ENCODE measurements at places on chromosomes 2 and 18.
A peak's percentile ranks its signal among the peaks of the same experiment; 100 is the strongest.

DNA sequence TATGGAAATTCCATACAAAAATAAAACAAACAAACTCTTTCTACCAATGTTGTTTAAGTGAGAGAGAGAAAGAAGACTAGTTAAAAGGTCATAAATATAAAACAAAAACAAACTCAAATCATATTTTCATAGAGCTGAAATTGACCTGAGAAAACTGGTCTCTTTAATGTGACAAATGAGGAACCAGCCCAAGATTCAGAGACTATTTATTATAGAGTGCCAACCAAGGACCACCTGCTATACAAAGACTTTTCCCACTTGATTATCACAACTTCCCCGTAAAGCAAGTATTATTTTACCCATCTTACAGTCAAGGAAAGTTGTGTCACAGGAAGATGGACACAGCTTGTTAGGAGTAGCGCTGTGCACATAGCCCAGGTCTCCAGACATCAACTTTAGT lies 13.3 kb downstream of the ANKRD44 start:
- DNase-seq: no peak

- DNase-seq: no peak
Measured at GRCh38 chr2:105771836-105772235, 27.1 kb downstream of the NCK2 start.

DNA sequence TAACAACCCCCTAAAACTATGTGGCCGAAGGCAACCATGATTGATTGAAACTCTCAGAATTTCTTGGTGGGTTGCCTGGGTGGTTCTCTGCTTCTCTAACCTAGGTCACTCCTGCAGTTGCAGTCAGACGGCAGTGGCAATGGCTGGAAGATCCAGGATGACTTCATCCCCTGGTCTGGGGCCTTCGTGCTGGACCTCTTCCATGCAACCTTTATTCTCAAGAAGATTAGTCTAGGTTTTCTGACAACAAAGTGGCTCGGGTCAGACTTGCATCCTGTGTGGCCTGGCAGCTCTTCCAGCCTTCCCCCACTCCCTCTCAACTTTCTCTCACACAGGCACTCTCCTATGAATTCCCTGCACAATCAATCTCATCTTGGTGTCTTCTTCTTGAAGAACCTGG lies 76.4 kb downstream of the METTL4 start:
- DNase-seq: no peak

- no peak for DNase-seq
Measured at GRCh38 chr2:9390991-9391390, 32.3 kb downstream of the ITGB1BP1 start.

GRCh38 chr2:16709769-16710168 lies 44.1 kb upstream of the CYRIA start:
- DNase-seq: no peak

DNA sequence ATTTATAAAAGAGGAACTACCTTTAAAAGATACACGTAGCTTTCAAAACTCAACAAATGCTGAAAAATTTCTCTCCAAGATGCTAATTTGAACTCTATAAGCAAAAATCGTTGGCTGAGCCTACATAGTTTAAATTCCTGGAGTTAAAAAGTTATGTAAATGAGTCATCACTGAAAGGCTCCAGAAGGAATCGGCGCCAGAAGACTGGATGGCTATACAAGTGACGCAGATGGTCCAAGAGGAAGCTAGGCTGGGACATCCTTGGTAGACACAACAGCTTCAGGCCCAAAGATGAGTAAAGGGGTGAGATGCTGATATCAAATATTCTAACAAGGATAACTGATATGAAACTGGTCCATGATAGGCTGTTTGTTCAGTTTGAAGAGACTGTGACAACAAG lies 22.8 kb upstream of the DNAH6 start:
- DNase-seq: no peak

DNA sequence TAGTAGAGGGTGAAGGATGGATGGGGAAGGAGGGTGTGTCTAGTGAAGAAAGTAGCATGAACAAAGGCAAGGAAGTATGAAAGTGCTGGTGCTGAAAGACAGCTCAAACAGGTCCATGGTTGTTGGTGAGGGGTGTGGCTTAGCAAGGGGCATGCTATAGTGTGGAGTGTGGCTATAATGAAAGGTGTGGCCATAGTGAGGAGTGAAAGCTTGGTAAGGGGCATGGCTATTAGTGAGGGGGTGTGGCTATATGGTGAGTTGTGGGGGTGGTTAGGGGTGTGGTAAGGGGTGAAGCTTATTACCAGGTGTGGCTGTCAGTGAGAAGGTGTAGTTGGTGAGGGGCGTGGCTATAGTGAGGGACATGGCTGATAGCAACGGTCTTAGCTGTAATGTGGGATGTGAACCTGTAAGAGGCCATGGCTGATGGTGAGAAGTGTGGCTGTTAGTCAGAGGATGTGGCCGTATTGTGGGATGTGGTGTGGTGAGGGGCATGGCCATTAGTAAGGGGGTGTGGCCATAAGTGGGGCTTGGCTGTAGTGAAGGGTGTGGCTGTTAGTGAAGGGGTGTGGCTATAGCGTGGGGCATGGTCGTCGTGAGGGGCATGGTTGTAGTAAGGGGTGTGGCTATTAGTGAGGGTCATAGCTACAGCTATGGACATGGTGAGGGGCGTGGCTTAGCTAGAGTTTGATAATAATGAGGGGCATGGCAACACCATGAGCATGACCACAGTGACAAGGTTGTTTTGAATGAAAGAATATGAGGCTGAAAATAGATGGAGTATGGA lies 549.6 kb downstream of the FBXO15 start:
- DNase-seq: no peak

DNA sequence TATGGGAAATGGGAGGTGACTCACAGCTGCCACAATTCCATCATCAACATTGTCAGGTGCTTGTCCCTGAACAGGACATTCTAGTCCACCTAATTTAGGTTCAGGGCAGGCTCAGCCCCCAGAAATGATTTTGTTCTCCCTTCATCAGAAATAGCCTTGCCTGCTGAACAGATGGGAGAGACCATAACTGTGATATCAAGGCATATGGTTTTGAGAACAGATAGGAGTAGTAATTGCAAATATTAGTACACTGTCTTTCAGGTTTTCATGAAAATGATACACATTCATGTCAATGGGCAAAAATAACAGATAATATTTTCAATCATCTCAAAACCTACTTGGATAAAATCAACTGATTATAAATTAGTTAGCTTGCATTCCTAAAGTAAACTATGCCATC lies 316.5 kb downstream of the MBD2 start:
- no peak for DNase-seq

GRCh38 chr2:70501215-70501614 lies 52.4 kb downstream of the TGFA start:
- no peak for DNase-seq

DNA sequence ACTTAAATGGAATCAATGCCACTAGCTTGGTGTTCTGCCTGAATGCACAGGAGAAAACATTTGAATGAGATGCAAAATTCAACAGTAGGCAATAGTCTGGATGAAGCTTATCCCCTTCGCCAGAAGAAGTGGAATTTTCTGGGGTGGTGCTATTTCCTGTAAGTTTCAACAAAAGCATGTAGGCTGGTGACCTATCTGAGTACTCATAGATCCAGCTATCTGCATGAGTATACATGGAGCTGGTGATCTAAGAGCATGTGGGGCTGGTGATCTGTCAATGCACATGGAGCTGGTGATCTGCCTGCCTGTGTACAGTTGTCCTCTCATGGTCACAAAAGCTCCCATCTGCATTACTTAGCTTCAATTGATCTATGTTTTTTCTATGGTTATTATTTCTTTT lies 71.2 kb downstream of the SLC9A4 start:
- peak; percentile 76 for DNase-seq

GRCh38 chr2:216590780-216591179 lies 42.4 kb upstream of the IGFBP2 start:
- DNase-seq: no peak

DNA sequence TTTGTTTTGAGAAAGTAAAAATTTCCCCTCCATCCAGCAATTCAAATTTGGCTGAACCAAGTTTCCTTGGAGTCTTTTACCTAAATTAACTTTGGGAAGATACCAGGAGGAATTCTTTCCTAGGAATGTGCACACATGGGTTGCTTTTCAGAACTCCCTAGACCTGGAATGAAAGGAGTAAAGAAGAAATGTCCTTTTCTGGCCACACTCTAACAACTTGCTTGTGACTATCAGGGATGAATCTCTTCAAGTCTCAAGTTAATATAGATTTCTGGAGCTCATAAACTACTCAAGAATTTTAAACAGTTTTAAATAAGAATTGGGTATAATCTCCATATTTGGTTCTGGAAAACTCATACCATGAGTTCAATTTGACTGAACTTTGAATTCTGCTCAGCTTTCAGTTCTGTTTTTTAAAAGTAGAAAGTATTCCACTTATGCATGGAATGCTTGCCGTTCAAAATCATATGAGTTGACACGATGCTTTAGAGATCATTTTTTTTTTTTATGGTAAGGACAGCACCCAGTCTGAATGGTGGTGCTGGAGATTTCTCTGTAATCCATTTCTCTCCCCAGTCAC lies 7.7 kb downstream of the RASGRP3 start:
- DNase-seq: no peak

DNA sequence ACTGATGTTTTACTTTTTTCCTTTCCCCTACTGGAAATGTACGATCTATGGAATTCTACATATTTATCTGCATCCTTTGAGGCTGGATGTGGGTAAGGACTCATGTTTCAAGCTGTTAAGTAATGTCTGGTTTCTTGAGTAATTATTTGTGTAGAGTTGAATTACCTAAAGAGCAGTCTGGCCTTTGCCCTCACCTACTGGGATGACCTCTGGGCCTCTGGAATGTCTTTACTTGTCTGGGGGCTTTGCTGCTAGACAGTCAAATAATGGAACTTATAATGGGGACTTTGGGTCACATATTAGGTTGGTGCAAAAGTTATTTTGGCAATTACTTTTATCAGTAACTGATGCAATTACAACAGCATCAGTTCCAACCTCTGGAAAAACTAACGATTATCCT lies 244.7 kb downstream of the CCDC178 start:
- no peak for DNase-seq

DNA sequence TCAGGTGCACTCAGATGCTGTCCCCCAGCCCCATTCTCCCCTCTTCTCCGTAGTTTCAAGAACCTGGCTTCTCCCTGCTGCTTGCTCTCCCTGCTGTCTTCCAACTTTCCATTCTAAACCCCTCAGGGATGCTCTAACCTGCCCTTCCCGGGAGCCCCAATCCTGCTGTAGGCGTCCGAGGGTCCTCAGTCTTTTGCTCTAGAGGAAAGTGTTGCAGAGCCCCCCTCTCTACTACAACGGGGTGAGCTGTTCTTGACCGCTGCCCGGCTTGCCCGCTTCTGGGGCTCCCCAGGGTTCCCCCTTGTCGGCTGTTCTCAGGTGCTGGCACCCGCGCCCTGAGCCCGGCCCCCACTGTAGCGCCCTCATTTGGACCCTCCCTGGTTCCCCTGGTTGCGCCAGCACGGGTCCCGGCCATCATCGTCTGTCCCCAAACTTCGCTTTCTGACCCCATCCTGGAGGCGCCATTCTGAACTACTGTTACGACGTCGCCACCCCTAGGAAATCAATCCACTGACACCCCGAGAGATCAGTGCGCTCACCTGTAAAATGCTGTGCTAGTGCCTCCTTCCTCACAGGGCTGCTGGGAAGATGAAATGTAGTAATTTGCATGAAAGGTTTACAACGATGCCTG lies 31.9 kb upstream of the REG3G start:
- DNase-seq: no peak

DNA sequence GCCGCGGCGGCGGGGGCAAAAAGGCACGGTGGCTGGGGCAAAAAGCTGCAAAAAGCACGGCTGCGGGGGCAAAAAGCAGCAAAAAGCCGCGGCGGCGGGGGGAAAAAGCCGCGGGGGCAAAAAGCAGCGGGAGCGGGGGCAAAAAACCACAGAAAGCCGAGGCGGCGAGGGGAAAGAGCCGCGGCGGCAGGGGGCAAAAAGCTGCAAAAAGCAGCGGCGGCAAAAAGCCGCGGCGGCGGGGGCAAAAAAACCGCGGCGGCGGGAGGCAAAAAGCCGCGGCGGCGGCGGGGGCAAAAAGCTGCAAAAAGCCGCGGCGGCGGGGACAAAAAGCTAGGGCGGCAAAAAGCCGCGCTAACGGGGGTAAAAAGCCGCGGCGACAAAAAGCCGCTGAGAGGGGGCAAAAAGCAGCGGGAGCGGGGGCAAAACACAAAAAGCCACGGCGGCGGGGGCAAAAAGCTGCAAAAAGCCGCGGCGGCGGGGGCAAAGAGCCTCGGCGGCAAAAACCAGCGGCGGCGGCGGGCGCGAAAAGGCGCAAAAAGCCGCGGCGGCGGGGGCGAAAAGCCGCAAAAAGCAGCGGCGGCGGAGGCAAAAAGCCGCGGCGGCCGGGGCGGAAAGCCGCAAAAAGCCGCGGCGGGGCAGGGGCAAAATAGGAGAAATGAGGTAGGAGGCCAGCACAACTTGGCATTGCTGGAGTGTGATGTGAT lies 123.4 kb downstream of the ANKRD30BL start:
- no peak for DNase-seq

DNA sequence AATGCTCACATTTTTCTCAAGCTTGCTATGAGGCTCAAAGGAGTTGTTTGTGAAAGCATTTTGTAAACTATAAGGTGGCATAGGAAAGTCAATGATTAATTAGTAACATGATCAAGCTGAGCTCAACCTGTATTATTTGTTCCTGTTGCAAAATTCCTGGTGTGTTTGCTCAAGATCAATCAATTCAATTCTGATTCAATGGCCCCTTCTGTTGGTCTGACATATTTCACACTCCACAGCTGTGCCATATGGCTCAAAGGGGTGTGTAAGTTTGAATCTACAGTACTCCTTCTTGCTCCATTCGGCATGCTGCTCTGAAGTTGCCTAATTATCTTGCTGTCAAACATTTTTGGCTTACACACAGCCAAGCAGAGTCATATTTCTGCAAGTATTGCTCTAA lies 341.6 kb upstream of the LRP1B start:
- no peak for DNase-seq

GRCh38 chr2:111054791-111055691 lies 65.7 kb upstream of the BCL2L11 start:
- DNase-seq: no peak

DNA sequence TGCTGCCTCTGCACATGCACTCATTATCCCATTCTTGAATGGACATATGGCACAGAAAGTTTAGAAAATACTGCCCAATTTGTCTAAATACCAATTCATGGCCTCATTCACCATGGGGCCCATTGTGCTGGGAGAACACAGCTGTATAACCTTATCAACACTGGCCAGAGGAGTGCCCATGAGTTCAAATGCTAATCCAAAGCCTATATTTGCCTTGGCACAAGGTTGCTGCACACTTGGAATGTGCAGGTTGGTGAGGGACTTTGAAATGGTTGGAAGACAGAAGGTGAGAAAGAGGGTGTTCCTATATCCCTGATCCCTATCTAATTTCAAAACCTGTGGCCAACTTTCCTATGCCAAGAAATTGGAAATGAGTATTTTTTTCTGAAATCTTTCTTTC lies 693.9 kb upstream of the ID2 start:
- no peak for DNase-seq

DNA sequence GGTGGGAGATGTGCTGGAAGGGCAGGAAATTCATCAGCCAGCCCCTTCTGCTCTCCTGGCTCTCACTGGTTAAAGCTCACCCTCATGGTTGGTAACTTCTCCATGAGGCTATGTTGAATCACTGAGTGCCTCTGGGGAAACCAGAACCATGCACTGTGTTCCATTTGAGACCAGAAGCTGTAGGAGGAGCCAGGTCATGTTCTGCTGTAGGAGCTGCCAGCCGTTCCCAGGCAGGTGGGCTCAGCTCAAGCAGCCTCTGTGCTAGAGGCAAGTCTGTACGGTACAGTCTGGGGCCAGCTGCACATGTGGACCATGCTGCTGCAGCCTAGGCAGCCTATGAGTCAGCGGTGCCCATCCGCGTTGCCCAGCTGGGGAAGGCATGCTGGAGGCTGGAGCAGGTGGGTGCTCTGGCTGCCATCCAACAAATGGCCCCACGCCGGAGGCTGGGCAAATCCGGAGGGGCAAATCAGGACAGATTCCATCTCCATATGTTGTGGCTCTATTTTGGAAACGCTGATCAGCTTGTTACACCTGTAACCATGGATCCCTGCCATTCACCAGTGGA lies 22.0 kb upstream of the KCNF1 start:
- DNase-seq: no peak
